ENCODE measurements at places on chromosomes 11 and 22.

GRCh38 chr11:68538025-68538424 is 77.5 kb downstream of the PPP6R3 start:
- no peak for DNase-seq

DNA sequence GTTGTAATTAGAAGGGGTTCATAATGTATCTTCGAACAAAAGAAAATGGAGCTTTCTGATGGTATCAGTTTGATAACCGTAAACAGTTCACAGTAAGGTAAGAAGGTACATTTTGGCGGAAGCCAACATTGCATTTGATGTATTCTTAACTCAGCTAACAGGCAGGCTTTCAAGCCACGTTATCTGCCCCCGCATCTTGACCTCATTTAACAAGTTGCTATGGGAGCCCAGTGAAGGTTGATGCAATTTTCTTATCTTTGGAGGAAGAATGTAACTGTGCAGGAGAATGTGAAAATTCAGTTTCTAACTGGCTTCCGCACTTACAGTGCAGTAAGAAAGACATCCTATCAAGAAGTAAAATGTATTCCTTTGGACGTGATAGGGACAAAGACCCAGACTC is 110.6 kb downstream of the ETS1 start:
- no peak for DNase-seq

- DNase-seq, result no peak
These were observed 2.7 kb upstream of the CPT1A start for GRCh38 chr11:68844376-68844775.

DNA sequence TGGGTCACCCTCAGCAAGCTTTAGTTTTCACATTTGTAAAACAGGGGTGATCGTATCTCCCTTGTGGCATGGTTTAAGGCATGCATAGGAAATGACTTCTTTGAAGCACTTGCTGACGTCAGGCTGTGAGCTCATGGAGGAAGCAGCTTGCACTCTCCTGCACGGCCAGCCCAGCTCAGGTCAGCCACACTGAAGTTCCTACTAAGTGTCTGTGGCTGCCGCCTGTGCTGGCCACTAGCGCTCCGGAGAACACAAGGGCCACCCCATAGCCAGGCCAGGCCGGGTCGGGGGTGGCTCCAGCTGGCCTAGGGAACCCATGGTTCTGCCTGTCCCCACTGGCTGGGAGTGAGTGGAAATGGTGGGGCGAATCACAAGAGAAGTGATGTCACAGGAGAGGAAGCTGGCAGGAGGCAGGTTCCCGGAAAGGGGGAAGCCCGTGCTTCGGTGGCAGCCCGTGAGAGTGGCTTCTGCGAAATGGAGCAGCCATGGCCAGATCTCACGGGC is 28.2 kb downstream of the KCTD17 start:
- DNase-seq, result no peak

- no peak for DNase-seq
These were observed 37.8 kb downstream of the PGR start for GRCh38 chr11:101091781-101092180.

DNA sequence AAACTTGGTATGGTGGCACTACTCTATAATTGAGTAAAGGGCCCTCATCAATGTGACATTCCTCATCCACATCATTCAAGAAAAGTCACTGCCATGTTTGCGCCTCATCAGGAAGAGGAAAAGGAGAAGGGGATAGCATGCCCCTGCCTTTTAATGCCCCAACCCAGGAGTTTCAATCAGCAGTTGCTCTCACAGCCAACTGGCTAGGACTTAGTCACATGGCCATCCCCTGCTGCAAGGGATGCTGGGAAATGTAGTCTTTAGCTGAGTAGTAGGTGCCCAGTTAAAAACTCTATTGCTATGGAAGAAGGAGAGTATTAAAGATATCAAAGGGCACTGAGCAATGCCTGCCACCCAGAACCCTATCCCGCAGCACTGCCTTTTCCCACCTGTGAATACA is 10.9 kb upstream of the CCND1 start:
- no peak for DNase-seq

- DNase-seq, result no peak
These were observed 1185.4 kb downstream of the LRRC4C start for GRCh38 chr11:40274017-40274416.

DNA sequence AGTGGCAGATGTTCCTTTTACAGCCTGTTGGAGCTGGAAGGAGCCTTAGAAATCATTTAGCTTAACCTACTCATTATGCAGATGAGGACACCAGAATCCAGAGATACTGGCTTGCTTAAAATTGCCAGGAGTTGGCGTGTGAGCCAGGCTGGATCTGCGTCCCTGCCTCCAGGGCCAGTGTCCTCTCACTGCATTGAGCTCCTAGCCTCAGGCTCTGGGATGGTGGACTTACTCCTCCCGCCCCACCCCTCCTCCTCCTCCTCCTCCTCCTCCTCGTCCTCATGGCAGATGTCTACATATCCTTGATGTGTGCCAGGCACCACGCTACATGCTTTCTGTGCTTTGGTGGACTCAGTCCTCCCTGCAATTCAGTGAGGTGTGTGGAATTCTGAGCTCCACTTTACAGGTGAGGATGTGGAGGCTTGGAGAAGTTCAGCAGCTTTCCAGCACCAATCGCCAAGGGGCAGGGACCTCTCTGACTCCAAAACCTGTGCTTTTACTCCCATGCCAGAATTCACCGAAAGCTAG is 24.1 kb downstream of the ADAMTS15 start:
- DNase-seq, result no peak

DNA sequence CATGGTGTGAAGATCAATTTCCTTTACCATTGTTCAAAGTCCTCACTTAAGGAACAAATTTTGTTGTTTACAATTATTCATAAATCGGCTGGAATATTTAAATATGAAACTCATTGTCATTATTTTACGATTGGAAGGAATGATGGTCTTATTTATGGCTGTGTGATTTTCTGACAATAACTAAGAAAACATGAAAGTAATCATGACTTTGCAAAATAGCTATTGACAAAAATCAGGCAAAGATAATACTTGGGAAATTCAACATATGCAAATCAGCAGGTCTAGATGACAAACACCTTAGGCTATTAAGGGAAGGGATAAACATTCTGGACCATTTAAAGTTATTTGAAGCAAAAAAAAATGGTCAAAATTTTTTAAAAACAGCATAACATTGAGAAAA is 654.8 kb upstream of the CNTN5 start:
- no peak for DNase-seq

GRCh38 chr11:1299621-1300020 is 9.8 kb downstream of the TOLLIP start:
- peak; percentile 43 for DNase-seq

DNA sequence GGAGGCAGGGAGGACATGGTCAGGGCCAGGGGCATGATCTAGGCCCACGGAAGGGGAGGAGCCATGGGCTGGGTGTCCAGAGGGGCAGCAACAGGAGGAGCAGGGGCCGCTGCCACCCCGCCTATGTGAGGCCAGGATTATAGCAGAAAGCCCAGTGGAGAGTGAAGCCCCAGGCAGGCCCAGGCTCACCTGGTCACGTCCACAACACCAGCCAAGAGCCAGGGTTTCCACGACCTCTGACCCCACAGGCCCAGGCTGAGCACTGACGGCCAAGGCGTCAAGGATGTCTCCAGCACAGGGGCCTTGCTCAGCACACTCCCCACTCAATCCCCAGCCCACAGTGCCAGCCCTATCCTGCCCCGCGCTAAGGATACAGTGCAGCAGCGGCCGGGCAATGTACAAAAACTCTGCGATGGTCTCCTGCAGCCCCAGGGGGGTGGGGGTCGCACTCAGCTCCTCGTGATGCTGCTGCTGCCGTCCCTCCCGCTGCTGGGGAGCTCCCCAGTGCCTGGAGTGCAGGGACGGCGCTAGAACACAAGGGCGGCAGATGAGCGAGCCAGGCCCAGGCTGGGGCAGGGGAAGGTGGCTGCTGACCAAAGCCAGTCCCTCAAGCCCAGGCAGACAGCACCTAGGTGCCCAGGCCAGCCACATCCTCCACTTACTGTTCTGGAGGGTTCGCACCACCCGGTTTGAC is 3.6 kb downstream of the PEX16 start:
- no peak for DNase-seq

- DNase-seq, result no peak
These were observed 21.9 kb downstream of the TPBGL start for GRCh38 chr11:75262436-75262835.

- DNase-seq, result no peak
These were observed 30.4 kb downstream of the ADAMTS15 start for GRCh38 chr11:130478881-130479280.

DNA sequence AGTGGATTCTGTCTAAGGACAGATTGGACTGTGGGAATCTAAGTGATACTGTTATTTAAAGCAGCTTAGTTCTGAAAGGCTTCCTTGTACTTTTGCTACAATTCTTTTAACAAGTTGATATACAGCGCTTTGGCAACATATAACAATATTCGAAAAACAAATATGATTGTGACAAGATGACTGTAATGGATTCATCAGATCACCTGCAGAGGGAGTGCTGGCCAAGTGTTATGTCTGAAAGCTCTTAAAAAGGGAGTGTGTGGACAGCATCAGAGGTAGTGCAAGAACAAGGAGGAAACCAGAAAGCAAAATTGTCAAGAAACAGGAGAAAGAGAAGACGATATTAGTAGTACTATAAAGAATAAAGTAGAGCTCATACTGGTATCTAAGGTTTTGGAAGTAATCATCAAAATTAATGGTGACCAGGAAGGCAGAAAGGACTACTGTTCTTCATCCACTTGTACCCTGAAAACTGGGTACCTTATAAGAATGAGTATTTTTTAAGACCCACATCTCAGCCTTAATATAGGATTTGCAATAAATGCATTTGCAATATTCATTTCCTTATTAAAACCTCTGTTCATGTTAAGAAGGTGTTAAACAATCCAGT is 1112.0 kb upstream of the CCDC90B start:
- DNase-seq, result no peak

DNA sequence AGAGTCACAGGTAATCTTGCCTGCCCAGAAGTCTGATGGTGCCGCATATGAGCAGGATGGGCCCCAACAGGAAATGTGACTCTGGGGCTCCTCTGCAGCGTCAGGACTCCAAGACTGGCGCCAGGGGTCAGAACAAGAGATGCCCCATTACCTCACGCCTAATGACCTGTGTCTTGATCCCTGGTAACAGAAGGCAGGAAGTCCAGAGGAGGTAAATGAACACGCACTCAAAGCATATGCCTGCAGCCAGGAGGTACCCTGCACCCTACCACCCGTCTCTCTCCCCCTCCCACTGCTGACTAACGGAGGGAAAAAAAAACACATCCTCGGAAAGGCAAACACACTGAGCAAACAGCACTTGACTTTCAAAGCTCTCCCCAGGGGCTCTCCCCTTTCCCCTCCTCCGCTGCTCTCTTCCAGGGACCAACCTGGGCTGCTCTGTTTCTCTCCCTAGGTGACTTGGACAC is 37.3 kb downstream of the ABCC8 start:
- DNase-seq, result no peak

GRCh38 chr11:9600644-9601036 is 27.2 kb downstream of the WEE1 start:
- DNase-seq, result no peak

DNA sequence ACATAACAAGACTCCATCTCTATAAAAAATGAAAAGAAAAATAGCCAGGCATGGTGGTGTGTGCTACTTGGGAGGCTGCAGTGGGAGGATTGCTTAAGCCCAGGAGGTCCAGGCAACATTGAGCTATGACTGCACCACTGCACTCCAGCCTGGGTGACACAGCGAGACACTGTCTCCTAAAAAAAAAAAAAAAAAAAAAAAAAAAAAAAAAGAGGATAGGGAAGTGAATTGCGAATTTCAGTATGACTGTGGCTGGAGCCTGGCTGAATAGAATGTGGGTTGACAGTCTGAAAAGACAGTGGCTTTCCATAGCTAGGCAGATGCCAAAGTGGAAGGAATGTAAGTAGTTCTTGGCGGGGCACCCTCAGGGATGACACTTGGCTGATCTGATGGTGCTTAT is 6.4 kb upstream of the LDHAL6A start:
- DNase-seq, result no peak

GRCh38 chr11:123045101-123045500 is 16.8 kb downstream of the HSPA8 start:
- no peak for DNase-seq

DNA sequence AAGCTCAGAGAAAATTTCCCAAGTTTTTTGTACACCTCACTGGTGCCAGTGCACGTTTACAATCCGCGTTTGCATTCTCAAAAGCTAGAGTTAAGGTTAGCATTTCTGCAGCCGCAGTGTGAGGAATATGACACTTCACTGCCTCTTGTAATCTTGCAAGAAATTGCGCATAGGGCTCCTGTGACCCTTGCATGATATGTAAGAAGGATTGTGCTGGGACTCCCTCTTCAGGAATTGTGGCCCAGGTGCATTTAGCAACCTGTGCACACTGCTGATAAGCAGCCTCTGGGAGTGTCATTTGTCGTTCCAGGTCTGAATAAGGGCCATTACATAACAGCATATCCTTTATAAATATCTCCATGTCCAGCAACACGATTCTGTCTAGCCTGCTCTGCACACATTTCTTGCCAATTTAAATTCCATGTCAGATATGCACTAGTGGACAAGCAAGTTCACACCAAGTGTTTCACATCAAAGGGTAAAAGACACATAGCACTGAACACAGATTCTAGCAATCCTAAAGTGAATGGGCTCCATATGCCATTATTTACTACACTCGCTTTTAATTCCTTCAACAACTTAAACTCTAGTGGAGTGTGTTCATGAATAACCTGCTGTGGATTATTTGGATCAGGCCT is 69.2 kb upstream of the INCENP start:
- no peak for DNase-seq

- DNase-seq, result no peak
These were observed 15.3 kb downstream of the LSP1 start for GRCh38 chr11:1868056-1868635.

GRCh38 chr11:99325847-99326246 is 305.1 kb downstream of the CNTN5 start:
- no peak for DNase-seq

GRCh38 chr22:37188901-37189466 is 937 bp upstream of the C1QTNF6 start:
- DNase-seq, result no peak

DNA sequence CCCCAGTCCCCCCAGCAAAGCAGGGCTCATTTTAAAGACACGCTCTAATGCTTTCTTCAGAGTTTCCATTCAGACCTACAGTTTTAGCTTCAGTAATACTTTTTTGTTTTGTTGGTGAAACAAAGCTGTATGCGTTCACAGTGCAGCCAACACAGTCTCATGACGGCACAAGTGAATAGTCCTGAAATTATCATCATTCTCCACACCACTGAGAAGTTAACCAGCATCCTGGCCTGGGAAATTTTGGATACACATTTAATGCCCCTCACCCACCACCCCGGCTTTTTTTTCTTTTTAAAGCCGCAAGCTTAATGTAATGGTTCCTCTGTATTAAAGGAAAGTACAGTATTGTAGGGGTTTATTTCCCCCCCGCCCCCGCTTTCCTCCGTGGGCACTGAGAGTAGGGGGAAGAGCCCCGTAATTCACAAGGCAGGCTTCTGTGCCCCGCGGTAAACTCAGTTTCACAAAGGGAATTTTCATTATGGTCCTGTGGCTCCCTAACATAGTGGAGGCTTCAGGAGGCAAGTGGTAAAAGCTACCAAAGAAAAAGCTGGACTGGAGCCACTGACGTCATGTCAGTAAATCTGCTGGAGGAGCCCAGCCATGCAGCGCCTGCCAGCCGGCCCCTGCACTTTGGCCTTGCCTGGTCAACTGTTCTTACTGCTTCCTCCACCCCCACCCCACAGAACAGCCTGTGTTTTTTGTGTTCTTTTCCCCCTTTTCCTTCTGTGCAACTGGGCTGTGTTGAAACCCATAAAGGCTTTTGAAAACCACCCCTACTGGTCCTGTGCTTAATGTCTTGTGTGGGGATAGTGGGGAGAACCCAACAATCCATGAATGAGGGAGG is 18.2 kb downstream of the TEAD1 start:
- DNase-seq, result peak; percentile 59
